Spinal cord (tissue), 10 donors: ENCODE measurements at places on chromosomes 7 and 10. TPM values are rescaled to one million over a fixed set of nuclear protein-coding genes. Genes with fewer than 3 reads are reported as not detected.

GLRX3 gene
- total RNA-seq, result 65.1 TPM

C10orf90 gene
- total RNA-seq, result 3.4 TPM

SAMD9 gene
- total RNA-seq, result 12.2 TPM

PHKG1 gene
- total RNA-seq, result 6.5 TPM

KCND2 gene
- total RNA-seq, result 74.5 TPM

NUTM2D gene
- total RNA-seq, result 8.8 TPM

TLX1 gene
- not detected for total RNA-seq

SP4 gene
- total RNA-seq, result 19.2 TPM

PYROXD2 gene
- 3.7 TPM for total RNA-seq

NEBL gene
- 157 TPM for total RNA-seq

TMEM213 gene
- not detected for total RNA-seq

INMT gene
- 5.6 TPM for total RNA-seq

GNAT3 gene
- not detected for total RNA-seq

ADAM8 gene
- total RNA-seq, result 3.9 TPM

GRM3 gene
- 22.1 TPM for total RNA-seq

LIPM gene
- total RNA-seq, result not detected

LBX1 gene
- 4.0 TPM for total RNA-seq

SOSTDC1 gene
- total RNA-seq, result 22.3 TPM

THSD7A gene
- 19.0 TPM for total RNA-seq

FKBP6 gene
- 0.11 TPM for total RNA-seq

HDAC9 gene
- total RNA-seq, result 58.5 TPM
